ENCODE measurements at places on chromosomes 12 and 14. TPM values are rescaled to one million over a fixed set of nuclear protein-coding genes. Genes with fewer than 3 reads are reported as not detected.

The COCH gene
- total RNA-seq: 18.8 TPM

The NELL2 gene
- total RNA-seq: 0.46 TPM

The A2ML1 gene
- not detected for total RNA-seq

The ABHD12B gene
- total RNA-seq: not detected

The PRKD1 gene
- 4.5 TPM for total RNA-seq

The STYK1 gene
- 4.6 TPM for total RNA-seq

The LPCAT3 gene
- total RNA-seq: 27.1 TPM

The TSHR gene
- total RNA-seq: not detected

The ANKRD33 gene
- not detected for total RNA-seq

The CFAP73 gene
- not detected for total RNA-seq

The FGF6 gene
- total RNA-seq: not detected

The CYP27B1 gene
- total RNA-seq: 0.87 TPM

The LRRC10 gene
- not detected for total RNA-seq

The ANO2 gene
- 1.7 TPM for total RNA-seq

The C12orf60 gene
- total RNA-seq: 1.2 TPM

The IFI27 gene
- not detected for total RNA-seq

The POTEG gene
- not detected for total RNA-seq

The MUCL1 gene
- total RNA-seq: not detected

GRCh38 chr12:52685406-52685890, 5.2 kb upstream of the KRT1 start:
- no peak for DNase-seq

GRCh38 chr14:72291908-72292688, 359.9 kb downstream of the RGS6 start:
- DNase-seq: peak; percentile 22

GRCh38 chr12:94304012-94304411, 155.6 kb downstream of the PLXNC1 start:
- DNase-seq: no peak

DNA sequence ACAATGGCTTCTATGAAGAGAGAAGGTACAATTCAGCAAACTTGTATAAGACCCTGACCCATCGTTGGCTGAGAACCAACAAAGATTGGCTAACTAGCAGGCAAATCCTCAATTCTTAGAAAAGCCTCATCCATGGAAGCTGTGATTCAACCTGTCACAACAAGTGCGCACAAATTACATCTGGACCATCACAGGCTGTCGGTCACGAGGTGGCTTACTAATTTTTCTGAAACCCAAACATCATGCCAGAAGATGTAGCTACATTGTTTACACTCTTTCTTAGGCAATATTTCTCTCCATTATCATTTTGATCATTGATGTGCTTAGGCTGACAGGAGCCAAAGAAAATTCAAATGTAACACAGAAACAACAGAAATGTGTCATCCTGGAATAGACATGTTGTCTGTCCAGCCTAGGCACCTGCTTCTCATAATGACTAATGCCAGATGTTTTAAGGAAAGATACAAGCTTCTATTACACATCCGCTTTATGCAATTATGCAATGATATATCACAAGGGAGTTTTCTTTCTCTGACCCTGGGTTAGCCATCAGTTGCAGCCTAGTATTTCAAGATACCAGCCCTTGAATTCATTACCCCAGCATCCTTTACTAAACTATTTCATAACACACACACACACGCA, 92.9 kb upstream of the DIO2 start:
- DNase-seq: no peak

DNA sequence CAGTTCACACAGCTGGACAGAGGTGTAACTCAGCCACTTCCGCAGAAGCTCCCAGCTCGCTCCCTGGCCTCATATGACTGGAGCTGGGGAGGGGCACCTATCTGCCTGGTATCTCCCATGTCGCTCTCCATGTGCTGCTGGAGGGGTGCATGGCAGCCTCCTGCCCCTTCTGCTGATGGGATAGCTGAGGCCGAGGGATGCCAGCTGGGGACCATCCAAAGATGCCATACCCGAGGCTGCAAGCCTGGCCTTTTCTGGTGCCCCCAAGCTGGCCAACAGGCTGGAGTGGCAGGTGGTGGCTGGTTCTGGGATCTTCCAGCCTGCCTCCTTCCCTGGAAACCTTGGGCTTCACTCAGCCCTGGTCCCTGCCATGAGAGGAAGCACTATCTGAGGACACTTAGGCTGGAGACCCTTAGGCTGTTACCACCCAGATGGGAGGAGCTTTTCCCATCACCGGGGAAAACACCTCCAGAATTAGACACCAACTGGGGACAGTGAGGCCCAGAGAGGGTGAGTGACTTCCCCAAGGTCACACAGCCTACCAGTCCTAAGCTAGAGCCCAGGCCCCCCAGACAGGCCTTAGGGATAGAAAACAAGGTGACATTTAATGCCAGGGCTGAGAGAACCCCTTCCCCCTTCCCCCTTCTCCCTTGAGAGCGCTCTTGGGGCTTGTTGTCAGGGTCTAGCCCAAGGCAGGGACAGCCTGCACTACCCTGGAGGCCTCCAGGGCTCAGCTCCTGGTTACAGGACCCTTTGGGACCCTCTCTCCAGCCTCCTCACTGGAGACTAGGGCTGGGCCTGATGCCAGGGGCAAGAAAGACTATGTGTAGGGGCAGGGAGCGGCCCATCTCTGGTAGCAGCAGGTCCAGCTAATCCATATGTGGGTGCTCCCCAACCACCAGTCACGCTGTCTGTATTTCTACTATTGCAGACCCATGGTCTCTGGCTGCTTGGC, 7.1 kb downstream of the DTX1 start:
- no peak for DNase-seq

GRCh38 chr12:85072826-85073225, 36.7 kb downstream of the LRRIQ1 start:
- DNase-seq: no peak

GRCh38 chr12:130813436-130813835, 25.6 kb downstream of the STX2 start:
- DNase-seq: no peak

DNA sequence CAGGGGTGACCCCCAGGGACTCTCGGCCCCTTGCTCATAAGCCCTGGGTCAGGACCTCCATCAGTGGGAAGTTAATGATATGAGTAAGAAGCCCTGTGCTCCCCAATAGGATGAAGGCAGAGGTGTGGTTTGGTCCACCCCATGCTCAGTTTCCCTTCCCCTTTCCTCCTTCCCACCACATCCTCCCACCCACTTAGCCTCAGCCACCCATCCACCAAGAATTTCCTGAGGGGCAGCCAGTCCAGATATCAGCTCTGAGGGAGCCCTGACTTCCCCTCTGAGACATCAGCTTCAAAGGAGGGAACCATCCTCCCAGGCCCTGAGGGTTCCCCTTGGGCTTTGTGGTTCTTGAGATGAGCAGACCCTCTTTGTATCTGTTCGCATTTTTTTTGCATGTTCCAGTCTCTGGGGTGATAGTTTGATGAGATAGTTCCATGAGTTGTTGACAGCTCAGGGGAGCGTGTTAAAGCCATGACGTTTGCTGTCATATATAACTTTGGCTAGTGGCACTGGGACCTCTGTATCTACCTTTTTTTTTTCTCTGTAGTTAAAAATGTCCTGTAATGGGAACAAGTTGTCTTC, 71.2 kb downstream of the LGMN start:
- no peak for DNase-seq

- no peak for DNase-seq
These were observed 53.9 kb downstream of the ATF7 start for GRCh38 chr12:53572134-53572758.

- DNase-seq: no peak
These were observed 50.5 kb downstream of the PLXNC1 start for GRCh38 chr12:94198872-94199271.

GRCh38 chr14:76428611-76429010, 52.7 kb downstream of the ESRRB start:
- no peak for DNase-seq

DNA sequence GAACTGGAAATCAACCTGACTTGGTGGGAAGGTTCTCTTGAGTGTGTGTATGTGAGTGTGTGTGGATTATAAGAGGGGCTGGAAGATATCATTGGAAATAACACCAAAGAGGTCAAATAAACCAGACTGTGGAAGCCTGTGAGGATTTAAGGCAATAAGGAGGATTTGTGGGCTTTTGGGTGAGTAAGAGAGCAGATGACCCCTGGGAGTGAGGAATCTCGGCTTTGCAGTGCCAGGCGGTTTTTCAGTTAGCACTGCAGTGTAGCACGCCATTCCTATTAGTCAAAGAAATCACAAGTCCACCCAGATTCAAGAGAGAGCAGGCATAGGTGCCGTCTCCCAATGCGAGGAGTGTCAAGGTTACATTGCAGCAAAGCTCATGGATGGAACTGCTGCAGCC, 63.3 kb downstream of the CALM1 start:
- DNase-seq: no peak

DNA sequence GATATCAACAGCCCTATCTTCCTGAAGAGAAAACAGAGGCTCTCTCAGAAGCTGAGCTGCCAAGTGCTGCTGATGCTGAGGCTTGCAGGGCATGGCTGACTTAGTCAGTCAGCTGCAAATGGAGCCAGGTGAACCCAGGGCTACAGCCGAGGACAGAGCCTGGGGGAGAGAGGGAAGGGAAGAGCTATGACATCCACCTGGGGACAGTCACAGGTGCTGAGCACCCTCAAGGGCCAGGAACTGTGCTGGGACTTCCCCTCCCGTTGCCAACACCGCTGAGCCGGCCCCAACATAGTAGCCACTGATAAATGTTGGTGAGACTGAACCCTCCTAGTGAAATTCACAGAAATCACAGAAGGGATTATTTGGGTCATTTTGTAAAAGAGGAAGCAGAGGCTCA, 6.7 kb upstream of the CHGA start:
- DNase-seq: no peak

- DNase-seq: no peak
These were observed 26.4 kb downstream of the C12orf71 start for GRCh38 chr12:27055966-27056365.

GRCh38 chr12:57099047-57099714, 10.3 kb downstream of the NAB2 start:
- no peak for DNase-seq

DNA sequence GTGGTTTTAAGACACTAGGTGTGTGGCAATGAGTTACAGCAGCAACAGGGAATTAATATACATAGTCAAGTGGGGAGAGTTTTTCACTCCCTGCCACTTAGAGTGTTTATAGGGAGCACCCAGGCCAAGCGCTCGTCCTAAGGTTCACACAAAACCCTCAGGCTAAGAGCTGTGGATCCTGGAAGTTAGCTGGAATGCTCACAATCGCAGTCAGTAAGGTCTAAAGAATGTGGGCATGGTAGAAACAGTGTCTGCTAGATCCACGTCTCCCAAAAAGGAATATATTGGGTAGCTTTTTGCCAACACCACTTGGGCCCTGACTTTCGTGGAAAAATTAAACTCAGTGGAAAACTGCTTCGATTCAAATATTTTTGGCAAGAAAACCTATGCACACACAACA, 36.6 kb downstream of the STAB2 start:
- DNase-seq: no peak

DNA sequence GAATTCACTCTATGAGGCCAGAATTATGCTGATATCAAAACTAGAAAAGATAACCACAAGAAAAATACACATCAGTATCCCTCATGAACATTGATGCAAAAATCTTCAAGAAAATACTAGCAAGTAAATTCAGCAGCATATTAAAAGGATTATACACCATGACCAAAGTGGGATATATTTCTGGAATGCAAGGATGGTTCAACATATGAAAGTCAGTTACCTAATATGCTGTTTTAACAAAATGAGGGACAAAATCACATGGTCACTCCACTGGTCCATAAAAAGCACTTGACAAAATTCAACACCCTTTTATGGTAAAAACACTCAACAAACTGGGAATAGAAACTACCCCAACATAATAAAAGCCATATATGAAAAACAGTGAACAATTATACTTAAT, 40.3 kb downstream of the TECPR2 start:
- DNase-seq: no peak

DNA sequence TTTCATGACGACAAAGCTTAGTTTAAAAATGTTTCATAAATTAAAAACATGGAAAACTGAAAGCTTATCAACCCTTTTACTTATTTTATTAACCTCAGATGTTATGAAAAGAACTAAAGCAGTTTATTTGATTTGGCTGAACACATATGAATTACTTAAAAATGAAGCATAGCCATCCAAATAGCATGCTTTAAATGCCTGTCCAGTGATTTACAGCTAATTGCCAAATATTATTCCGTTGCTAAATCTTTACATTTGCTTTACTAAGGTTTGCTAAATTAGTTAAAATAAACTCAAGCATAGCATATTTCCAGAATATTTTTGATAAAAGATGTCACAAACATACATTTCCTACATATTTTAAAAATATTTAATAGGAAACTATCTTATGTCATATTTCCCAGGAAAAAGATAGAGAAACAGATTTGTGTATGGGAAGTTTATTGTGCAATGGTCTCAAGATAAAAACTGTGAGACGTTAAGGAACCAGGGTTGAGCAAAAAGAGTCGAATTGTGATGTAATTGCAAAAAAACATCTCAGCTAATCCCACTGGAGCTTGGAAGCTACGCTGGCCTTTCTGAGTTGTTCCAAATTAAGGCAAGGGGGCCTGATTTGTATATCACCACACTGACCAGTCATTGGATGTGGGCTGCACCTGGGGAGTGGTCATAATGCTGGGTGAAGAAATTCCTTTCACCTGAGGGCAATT, 25.8 kb downstream of the GPR135 start:
- DNase-seq: no peak

DNA sequence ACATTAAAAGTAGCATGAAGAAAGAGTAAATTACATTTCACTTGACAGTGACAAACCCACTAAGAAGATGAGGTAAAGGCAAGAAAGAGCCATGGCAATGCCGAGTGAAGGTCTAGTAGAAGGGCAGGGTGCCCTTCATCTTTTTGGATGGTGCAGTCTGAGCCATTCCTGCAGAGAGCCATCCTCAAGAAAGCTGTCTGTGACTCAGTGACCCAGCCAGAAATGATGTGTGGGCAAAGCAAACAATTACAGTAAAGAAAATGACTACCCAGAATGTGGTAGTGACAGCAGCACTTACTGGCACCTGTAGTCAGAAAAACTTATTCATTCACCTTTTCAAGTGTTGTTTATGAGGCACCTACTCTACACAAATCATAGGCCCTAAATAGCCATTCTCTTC, 281.7 kb downstream of the DUSP6 start:
- DNase-seq: no peak

DNA sequence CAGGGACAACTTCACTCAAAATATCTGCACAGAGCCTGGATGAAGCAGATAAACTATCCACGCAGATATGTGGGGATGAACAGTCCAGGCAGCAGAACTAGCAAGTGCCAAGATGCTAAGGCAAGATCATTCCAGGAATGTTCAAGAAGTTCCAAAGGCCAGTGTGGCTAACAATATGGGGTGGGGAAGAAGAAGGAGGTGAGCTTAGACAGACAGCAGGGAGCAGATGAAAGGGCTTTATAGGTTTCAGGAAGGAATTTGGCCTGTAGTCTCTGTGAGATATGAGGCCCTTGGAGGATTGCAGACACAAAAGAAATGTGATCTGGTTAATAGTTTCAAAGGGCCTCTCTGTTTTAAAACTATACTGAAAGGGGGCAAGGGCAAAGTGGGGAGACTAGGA, 63.5 kb upstream of the PPM1H start:
- DNase-seq: no peak
